HT1080 (cell line): ENCODE measurements at places on chromosomes 5 and 9. TPM values are rescaled to one million over a fixed set of nuclear protein-coding genes. Genes with fewer than 3 reads are reported as not detected.

- no peak for DNase-seq
These were observed 385.3 kb downstream of the BNC2 start for GRCh38 chr9:16485160-16485559.

DNA sequence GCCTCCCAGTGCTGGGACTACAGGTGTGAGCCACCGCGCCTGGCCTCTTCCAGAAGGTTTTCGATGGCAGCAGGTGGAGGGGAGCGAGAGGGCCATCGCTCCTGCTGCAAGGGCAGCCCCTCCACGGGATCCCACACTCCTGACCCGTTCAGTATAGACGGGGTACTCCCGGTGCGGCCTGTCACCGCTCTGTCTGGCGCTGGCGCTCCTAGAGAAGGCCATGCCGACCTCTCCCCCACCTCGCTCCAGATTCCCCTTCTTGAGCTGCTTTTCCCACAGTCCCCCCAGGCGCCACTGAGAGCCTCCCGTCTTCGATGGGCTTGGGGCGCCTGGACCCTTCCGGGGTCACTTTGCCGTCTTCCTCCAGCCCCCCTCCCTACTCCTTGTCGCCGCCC is 4.3 kb upstream of the SQSTM1 start:
- DNase-seq, result no peak

Gene SPRY4
- total RNA-seq, result 16.9 and 27.9 TPM in 2 replicates

Gene RANBP17
- total RNA-seq, result 4.7 and 8.4 TPM in 2 replicates

Gene CDH6
- total RNA-seq, result not detected in 2 replicates

Gene FIBCD1
- 11.6 TPM in 2 replicates for total RNA-seq

Gene ENC1
- 44.6 and 72.0 TPM in 2 replicates for total RNA-seq

DNA sequence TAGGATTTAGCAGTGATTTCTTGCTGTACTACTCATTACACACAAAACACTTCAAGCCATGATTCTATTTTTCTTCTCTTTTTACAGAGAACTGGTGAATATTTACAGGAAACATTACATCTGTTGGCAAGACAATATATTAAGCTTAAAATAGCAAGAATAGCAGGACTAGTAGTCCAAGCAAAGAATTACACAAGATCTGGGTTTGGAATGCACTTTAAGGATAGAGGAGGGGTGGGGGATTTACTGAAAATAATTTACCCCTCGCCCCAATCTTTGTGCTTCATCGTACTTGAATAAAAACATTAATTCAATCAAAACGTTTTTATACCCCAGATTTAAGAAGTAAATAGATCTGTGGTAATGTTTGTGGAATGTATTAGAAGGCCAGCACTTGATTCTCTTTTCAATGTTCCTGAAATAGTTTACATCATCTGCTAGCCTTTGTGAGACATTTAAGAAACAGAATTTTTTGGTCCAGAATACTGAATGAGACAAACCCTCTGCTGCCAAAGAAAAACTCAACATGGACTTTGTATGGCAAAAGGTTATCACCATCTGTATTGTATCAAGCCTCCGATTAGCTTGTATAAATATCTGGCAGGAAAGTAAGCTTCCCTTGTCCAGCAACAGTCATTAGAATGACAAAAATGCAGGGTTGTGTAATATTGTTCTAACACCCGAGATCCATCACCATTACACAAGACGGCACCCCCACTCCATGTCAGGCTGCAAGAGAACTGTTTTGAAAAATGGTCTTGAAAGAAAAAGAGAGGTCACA is 23.8 kb downstream of the SVEP1 start:
- DNase-seq, result no peak

DNA sequence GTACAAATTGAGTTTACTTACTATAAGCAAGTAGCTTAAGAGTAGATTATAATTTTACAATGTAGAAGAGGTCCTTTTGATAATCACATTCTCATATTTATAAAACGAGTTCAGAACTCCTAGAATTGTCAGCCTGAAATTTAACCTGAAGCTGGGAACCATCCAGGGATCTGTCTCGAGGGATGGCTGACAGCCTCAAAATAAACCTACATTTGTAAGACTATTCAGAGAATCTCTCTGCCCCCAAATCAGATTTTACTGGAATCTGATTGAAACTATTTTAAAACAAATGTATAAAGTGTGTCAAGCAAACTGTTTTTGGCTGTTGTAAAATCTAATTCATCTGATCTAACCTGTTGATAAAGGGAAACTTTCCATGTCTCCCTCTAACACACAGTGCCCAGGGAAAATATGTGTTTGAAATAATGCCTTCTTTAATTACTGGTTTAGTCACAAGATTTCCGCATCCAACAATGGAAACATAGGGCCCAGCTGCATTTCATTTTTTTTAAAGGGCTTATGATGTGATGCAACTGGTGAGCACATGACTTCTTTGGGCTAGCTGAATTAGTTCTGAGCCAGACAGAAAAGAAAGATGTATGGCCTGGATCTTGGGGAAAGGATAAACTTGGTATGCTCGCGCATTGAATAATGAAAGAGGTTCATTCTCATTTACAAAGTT is 30.3 kb downstream of the SLC25A46 start:
- no peak for DNase-seq

DNA sequence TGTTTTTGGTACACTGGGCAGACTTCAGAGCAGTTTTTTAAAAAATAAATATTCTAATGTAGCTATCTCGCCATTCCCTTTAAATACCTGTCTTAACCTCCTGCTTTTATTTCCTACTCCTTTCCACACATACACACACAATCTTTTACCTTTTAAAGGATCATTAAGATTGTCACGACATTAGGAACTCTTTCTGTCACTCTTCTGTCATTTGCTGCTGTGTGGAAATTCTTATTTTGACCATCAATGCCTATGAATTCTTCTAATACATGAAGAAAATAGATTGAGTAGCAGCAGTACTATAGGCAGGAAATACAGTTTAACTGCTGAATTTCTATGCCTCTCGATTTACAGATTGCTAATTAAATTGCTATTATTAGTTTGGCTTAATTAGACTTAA is 1.8 kb downstream of the PPP1R2B start:
- DNase-seq, result no peak

- no peak for DNase-seq
These were observed 5.8 kb downstream of the GM2A start for GRCh38 chr5:151258816-151259215.

- DNase-seq, result peak; percentile 77
These were observed 825.0 kb downstream of the TLR4 start for GRCh38 chr9:118529210-118529609.

Gene MATR3
- 124 and 175 TPM in 2 replicates for total RNA-seq

DNA sequence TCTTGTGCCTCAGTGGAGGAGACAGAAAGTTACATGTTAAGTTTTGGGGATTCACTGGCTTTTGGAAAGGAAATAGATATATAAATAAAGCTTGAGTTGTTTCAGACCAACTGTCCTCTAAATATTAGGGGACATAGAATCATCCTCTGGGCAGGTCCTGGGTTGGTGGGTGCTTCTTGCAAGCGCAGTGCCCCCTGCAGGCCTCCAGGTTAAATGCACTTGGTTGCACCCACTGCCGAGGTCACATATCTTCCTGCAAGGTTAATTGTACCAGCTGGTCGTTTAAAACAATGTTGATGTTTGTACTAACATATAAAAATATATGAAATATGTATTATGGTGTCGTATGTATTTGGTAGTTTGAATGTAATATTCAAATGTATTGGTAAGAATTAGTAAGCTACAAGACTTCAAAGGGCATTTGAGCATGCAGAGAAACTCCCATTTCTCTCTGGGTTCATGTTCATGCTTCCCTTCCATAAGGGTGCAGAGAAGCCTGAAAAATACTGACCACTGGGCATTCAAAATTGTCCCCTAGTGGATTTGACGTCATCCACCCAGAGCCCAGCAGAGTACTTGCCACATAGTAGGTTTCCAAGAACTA is 87.0 kb downstream of the ZNF618 start:
- peak; percentile 37 for DNase-seq

DNA sequence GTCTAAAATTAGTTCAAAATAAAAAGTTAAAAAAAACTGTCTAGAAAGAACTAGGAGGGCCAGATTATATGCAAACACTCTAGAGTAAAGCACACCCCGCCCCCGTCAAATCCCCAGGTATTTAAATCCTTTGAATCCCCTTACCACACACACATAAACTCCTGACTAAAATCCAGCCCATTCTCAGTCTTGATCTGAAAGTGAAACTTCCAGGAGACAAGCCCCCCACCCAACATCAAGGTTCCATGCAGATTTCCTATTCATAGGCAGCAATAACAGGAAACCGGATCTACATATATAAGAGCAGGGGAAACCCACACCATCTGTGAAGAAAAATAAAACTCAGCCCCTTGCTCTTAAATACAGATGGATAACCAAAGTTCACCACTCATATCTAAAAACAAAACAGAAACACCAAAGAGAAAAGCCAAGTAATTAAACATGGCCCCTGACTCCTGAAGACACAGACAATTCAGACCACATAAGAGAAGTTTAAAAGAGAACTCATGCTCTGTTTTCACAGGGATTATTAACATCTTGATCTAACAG is 42.3 kb downstream of the MARCHF3 start:
- no peak for DNase-seq

Gene LECT2
- not detected in 2 replicates for total RNA-seq

GRCh38 chr9:128787659-128788058 is 606 bp downstream of the TBC1D13 start:
- no peak for DNase-seq

- no peak for DNase-seq
These were observed 286.1 kb upstream of the IRX4 start for GRCh38 chr5:2168601-2169429.

DNA sequence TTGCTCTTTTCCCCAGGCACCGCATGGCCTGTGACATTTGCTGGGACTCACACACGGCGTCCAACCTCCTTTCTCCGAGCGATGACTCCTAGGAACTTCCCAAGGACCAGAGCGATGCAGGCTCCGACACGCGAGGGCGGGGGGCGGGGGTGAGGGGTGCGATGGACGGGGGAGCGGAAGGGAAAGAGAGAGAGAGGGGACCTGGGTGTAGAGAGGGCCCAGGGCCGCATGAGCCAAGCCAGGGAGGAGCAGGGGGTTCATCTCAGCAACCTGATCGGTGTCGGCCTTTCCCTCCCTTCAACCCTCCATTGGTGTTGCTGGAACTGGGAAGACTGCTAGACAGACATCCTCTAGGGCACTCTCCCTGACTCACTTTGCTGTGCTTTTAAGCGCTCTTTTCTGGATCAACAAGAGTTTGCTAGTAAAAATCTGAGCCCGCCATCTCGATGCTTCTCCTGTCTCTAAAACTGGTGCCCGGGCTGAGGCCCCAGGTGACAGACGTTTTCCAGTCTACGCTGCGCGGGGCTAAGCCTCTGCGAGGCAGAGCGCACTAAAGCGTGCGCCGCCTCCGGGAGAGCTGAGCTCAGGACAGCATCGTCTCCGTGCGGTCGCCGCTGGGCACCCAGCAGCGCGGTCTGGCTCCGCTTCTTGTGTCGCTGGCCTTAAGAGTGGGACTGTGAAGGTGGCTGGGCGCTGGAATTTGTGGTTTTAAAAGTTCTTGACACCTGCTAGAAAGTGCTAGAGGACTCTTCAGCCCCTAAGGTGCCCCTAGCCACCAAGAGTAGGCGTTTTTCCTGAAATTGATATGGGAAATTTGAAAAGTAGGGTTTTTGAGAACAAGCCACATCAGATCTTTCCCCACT is 1.0 kb upstream of the TSLP start:
- no peak for DNase-seq

DNA sequence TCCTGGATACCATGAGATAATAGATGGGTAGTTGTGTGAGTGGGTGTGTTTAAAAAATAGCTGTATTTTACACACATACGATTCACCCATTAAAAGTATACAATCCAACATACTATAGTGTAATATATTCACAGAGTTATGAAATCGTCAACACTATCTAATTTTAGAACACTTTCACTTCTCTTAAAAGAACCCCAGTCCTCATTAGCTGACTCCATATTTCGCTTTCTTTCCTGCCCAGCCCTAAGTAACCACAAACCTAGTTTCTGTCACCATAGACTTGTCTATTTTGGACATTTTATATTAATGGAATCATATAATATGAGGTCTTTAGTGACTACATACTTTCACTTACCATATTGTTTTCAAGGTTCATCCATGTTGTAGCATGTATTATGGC is 63.8 kb upstream of the S1PR3 start:
- no peak for DNase-seq
